NCI-H1417 treated with DMSO at 0.1 percent for 48 hours (cell line): ENCODE measurements at places on chromosomes 2 and 18.
A peak's percentile ranks its signal among the peaks of the same experiment; 100 is the strongest.

DNA sequence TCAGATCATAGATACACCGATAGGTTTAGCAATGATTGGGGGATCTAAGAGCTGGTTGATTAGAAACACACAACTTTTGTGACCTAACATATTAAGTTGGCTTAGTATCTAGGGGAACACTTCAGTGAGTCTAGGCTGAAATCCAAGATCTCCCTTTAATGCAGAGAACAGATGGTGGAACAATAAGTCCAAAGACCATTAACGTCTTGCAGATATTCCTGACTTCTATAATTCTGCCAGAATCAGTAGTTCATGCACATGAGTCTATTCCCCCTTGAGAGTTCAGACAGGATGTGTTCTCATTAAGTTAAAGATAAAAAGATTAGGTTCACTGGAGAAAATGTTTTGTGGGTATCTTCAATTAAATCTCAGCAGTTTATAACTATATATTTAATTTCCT, 506.5 kb downstream of the TSN start:
- DNase-seq: no peak

DNA sequence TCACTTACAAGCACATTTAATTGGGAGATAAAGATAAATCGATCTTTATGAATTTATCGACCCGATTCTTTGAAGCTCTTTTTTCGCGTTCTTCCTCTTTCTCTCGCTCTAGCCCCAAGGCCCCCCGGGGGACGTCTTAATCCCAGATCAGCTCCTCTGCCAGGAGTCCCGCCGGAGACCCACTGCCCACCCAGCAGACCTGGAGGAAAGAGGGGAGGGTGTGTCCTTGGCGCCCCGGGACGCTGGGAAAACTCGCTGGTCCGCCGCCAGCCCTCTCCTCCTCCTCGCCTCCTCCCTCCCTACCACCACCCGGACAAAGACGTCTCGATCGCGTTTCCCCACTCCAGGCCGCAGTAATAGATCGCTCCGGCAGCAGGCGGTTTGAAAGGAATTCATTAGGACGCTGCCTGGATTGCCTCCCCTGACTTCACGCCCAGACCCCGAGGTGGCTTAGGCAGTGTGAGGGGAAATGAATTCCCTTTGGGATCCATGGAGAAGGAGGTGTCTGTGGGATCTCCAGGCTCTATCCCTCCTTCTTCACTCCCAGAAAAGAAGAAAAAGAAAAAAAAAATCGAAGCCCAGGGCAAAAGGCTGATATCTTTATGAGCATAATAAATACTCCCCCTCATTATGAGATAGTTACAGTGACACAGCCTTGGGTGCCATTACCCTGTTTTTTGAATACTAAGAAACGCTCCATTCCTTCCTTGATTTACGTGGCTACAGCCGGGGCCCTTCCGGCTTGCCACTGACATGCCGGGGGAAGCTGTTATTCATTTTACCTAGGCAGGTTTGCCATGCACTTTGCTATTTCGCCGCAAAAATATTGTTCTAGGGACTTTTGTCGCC, 1.8 kb upstream of the GBX2 start:
- DNase-seq: no peak

DNA sequence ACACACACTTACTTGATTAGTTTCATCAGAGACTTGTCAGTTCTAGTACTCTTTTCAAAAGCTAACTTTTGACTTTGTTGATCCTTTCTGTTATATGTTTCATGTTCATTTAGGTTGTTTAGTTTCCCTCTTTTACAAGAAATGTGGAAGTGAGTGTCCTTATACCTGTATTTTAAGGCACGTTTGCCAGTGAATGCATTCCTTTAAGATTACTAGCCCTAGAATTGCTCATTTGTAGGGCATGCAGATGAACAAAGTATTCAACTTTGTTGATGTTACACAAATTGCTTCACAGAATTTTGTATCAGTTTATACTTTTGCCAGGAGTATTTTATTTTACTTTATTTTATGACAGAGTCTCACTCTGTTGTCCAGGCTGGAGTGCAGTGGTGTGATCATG, 6.3 kb downstream of the IL1RL2 start:
- no peak for DNase-seq

DNA sequence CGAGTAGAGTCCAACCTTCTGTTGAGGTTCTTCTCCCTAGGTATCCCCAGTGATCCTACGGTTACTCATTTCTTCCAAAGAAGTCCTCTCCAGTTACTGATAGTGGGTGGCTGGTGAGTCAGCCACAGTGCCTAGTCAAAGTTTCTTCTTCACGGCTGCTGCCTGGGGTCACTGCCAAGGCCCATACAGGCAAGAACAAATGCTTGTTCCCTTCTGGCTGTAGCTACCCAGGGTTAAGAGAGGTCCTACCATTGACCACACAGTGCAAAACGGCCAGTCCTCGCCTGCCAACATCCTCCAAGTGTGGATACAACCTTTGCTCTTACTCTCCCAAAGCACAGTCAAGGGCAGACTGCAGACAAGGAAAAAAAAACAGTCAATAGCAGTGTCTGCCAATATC, 2.9 kb upstream of the PTPN4 start:
- DNase-seq: no peak

DNA sequence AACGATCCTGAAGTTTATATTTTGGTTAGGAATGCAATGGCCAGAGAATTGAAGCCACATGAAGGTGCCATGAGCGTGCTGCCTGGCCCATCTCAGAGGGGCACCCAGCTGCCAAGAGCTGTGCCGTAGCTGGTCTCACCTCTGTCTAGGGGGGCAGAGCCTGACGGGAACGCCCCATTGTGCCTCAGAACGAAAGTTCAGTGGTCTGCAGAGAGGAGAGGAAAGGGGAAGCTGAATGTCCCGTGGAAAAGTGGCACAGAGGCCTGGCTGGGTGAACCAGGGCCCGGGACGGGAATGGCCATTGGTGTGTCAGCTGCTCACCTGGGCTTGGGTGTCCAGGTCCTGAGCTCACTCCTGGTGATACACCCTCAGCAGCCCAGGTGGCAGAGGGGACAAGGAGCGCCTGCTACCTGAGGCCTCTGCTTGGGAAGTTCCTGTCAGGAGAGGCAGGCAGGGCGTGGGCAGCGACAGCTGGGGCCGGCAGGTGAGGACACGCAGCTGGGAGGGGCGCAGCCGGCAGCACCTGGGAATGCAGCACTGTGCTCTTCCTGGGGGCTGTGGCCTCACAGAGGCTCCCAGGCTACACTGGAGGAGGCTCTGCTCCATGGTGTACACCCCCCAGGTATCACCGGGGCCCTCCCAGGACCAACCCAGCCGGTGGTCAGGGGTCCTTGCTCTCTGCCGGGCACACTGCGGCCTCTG, 67.3 kb downstream of the PARD6G start:
- no peak for DNase-seq

DNA sequence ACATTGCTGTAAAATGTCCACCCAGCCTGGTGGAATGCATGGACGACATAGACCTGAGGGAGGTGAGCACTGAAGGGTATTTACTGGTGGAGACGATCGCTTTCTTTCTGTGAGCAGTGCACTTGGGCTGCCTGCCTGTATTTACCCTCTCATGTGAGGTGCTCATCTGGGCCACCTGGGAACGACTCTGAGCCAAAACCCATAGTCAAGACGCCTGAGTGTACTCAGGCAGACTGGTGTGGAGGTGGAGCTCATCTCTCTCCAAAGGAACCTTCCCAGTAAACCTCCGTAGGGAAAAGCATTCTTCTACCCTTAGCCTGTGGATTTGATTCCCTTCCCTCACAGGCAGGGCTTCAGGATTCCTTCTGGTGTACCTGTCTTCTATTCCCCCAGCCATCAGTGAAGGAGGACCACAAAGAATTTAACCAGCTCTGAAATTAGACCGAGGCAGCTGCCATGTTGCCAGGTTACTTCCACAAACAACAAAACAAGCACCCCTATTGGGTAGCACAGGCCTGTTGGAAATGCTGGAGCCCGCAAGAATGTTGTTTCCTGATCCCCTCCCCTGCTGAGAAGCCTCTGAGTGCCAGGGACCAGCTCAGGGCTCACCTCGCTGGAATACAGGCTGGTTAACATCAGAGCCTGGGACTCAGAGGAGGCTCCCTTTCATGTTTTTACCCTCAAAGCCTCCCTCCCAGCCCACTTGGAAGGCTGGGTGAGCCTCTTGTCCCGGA, 47.5 kb upstream of the TXNDC2 start:
- DNase-seq: peak; percentile 33

DNA sequence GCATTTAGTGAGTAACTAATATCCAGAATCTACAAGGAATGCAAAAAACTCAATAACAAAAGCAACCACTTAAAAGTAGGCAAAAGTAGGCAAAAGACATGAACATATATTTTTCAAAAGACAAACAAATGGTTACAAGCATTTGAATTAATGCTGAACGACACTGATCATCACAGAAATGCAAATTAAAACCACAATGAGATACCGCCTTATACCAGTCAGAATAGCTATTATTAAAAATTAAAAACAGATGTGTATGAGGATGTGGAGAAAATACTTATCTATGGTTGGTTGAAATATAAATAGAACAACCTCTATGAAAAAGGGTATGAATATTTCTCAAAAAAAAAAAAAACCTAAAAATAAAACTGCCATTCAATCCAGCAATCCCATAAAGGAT, 51.7 kb downstream of the SNTG2 start:
- DNase-seq: no peak

DNA sequence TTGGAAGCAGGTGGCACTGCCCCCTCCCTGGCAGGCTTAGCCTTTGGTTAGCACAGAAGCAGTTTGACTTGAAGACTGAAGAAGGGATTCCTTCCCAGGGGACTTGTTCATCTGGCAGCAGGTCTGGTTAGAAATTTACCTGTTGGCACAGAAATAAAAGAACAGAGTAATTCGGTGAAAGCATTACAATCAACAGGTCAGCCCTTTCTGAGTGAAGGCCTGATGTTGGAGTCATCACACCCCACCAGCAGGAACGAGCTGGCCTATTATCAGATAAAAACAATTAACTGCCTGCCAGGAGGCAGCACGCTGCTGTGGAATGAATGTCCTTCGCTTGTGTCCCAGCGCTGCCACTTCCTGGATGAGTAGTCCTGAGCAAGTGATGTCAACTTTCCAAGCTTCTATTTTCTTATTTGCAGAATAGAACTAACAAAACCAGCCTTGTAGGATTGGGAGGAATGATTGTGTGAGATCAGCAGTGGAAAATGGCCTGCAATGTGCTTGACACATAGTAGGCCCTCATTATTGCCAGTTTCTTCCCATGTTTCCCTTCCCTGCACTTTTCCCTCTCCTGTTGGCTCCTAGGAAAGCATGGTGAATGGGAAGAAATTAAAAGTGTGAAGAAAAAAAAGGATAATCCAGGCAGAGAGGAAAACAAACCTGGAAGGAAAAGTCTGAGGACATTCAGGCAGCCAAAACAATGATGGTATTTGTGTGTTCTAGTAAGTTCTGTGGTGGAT, 29.0 kb downstream of the LGALSL start:
- no peak for DNase-seq

GRCh38 chr2:160506371-160507045, 12.9 kb upstream of the RBMS1 start:
- no peak for DNase-seq

GRCh38 chr18:13494871-13495445, 231.4 kb downstream of the FAM210A start:
- DNase-seq: no peak

- DNase-seq: no peak
These were observed 1267.0 kb upstream of the CHAC2 start for GRCh38 chr2:52500561-52500960.

DNA sequence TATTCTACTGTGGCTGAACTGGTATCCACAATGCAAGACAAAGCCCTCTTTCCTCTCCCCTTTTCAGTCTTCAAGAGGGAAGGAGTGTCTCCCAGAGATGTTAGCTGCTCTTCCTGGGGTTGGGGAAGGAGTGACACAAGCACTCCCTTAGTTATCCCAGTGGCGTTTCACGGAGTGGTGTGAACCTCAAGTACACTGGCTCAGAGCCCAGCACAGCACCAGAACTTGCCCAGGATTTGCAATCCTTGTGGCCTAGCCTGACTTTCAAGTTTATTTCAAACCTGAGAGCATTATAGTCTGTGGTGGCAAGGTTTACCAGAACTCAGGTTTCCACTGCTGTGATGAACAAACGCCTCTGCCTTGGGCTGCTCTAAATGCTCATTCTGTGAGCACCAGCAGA, 162.5 kb downstream of the CCDC102B start:
- no peak for DNase-seq

DNA sequence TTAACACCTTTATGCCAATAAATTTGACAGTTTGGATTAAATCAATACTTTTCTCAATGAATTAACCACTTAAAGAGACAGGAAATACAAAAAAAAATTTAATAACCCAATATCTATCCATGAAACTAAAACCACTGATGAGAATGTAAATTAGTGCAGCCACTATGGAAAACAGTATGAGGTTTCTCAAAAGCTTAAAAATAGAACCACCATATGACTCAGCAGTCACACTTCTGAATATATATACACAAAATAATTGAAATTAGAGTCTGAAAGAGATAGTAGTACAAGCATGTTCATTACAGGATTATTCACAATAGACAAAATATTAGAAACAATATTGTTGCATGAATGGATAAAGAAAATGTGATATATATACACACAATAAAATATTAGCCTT, 382.1 kb upstream of the SETBP1 start:
- DNase-seq: no peak
